Tibial nerve (tissue), 4 donors: ENCODE measurements at places on chromosomes 7 and 10. TPM values are rescaled to one million over a fixed set of nuclear protein-coding genes. Genes with fewer than 3 reads are reported as not detected.

DNA sequence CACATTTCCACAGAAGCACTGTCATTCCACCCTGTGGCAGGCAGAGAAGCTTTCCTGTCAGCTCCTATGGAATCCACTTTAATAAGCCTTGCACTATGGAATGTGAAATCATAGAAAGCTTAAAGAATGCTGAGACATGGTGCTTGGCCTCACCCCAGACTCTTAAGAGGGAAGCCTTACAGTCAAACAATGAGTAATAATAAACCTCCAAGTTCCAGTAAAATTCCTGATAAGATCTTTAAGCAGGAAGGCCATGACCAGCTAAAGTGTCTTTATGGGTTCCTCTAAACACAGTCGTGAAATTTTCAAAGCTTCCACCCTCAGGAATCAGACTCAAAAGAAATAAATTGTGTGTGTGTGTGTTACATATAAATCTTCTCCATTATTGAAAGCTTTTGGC, 11.9 kb upstream of the TEX36 start:
- H3K27ac ChIP-seq: no peak overlapping the region
- H3K36me3 ChIP-seq: no peaks in the 10 kb centered on the region
- H3K4me1 ChIP-seq: peaks cover 6% of the 10 kb centered on the region
- no peaks in the 10 kb centered on the region for H3K27me3 ChIP-seq

DNA sequence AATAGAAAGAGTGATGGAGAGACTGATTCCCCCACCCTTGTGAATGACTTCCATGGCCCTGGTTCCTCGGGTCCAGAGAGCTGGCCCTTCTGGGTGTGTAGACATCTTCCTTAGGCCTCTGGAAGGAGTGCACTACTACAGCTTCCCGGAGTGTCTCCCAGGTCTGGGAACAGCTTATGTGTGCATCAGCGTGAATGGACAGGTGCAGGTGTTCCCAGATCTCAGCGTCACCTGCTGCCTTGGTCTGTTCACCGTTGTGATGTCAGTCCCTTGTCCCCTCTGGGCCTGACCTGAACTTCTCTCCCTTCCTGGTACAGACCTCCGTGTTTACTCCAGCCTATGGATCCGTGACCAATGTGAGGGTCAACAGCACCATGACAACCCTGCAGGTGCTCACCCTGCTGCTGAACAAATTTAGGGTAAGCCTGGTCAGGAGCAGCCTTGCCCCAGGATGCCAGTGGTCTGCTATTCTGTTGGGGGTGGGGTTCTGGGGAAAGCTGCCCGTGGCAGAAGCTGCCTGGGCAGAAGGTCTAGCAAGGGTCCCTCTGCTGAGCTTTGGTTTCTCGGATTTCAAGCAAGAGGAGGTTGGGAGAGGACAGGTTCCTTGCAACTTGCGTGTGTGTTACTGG, 10.5 kb upstream of the DEPP1 start:
- no peaks in the 10 kb centered on the region for H3K27me3 ChIP-seq
- no peak for DNase-seq
- H3K4me1 ChIP-seq: no peaks in the 10 kb centered on the region
- peaks cover 8% of the 10 kb centered on the region for H3K36me3 ChIP-seq
- H3K27ac ChIP-seq: no peak overlapping the region
- H3K4me3 ChIP-seq: no peak overlapping the region

- H3K4me3 ChIP-seq: no peak overlapping the region
- no peaks in the 10 kb centered on the region for H3K36me3 ChIP-seq
- H3K4me1 ChIP-seq: no peaks in the 10 kb centered on the region
- no peak for DNase-seq
- no peaks in the 10 kb centered on the region for H3K27me3 ChIP-seq
- no peak overlapping the region for H3K27ac ChIP-seq
Measured at GRCh38 chr10:97063271-97063982, 122.3 kb downstream of the SLIT1 start.

GRCh38 chr7:26398756-26399509, 107.3 kb downstream of the SNX10 start:
- no peaks in the 10 kb centered on the region for H3K27me3 ChIP-seq
- no peak for DNase-seq
- H3K36me3 ChIP-seq: no peaks in the 10 kb centered on the region
- peak overlapping the region; percentile 84 for H3K27ac ChIP-seq
- peak overlapping the region; percentile 40 for H3K4me3 ChIP-seq
- H3K4me1 ChIP-seq: peaks cover 21% of the 10 kb centered on the region

DNA sequence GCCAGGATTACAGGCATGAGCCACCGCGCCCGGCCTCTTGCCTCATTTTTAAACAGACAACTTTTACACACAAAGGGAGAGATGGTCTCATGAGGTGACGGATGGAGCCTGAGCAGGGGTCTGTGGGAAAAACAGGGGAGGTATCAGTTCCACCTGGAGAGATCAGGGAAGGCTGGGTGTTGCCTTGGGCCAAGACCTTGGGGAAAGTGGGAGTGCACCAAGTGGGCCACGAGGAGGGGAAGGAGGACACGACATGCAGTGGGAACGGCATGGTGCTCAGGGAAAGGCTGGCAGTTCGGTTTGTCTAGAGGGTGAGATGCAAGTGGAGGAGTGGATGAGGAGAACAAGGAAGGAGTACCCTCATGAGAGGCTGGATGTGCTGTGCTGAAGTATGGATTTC, 8.9 kb upstream of the ZNF777 start:
- H3K4me3 ChIP-seq: no peak overlapping the region
- H3K36me3 ChIP-seq: peaks cover 51% of the 10 kb centered on the region
- H3K4me1 ChIP-seq: no peaks in the 10 kb centered on the region
- no peak overlapping the region for H3K27ac ChIP-seq
- H3K27me3 ChIP-seq: no peaks in the 10 kb centered on the region
- DNase-seq: no peak

GRCh38 chr7:27182861-27183681, 2.0 kb downstream of the HOXA11 start:
- DNase-seq: no peak
- no peaks in the 10 kb centered on the region for H3K36me3 ChIP-seq
- H3K27ac ChIP-seq: peak overlapping the region; percentile 81
- no peaks in the 10 kb centered on the region for H3K4me1 ChIP-seq

- H3K4me3 ChIP-seq: no peak overlapping the region
- DNase-seq: no peak
- no peaks in the 10 kb centered on the region for H3K27me3 ChIP-seq
- H3K27ac ChIP-seq: no peak overlapping the region
Measured at GRCh38 chr10:60963441-60964256, 19.7 kb upstream of the RHOBTB1 start.

GRCh38 chr10:4470231-4470835, 355.7 kb upstream of the AKR1E2 start:
- H3K36me3 ChIP-seq: no peaks in the 10 kb centered on the region
- no peaks in the 10 kb centered on the region for H3K4me1 ChIP-seq
- DNase-seq: no peak
- no peak overlapping the region for H3K27ac ChIP-seq
- no peaks in the 10 kb centered on the region for H3K27me3 ChIP-seq
- H3K4me3 ChIP-seq: no peak overlapping the region

Gene SEMA3A
- 9.0 TPM for total RNA-seq

DNA sequence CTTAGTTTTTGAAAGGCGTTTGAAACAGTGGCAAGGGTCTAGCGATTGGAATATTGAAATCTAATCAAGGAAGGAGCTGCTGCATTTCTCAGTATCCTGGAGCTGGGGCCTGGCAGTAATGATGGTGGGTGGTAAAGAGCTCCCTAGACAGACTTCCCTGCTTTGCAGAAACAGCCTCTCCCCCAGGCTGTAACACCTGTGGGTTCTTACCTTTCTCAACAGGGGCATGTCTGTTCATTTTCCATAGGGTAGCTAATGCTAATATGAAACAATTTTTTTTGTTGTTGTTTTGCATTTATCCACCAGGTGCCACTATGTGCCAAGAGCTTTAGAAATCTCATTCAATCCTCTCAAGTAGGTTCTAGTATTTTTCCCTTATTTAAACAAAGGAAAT, 345.5 kb downstream of the REEP3 start:
- peaks cover 14% of the 10 kb centered on the region for H3K4me1 ChIP-seq
- H3K4me3 ChIP-seq: no peak overlapping the region
- DNase-seq: no peak
- H3K27me3 ChIP-seq: peaks cover 3% of the 10 kb centered on the region
- H3K36me3 ChIP-seq: no peaks in the 10 kb centered on the region
